Keratinocyte (primary cell): ENCODE measurements at places on chromosomes 11 and 22. TPM values are rescaled to one million over a fixed set of nuclear protein-coding genes. Genes with fewer than 3 reads are reported as not detected.

GRCh38 chr22:44003405-44004103 lies 20.5 kb upstream of the PARVB start:
- H3K4me1 ChIP-seq = no peaks in the 10 kb centered on the region
- no peaks in the 10 kb centered on the region for H3K27me3 ChIP-seq
- H3K4me3 ChIP-seq = no peak overlapping the region
- no peak for DNase-seq
- H3K36me3 ChIP-seq = peaks cover 2% of the 10 kb centered on the region

GRCh38 chr22:36506637-36507517 lies at the start of gene FOXRED2:
Gene FOXRED2, minus strand, starts transcription at chr22:36507040. Its CDS starts 618 bp downstream, at chr22:36506422.
- no peaks in the 10 kb centered on the region for H3K4me1 ChIP-seq
- H3K27ac ChIP-seq = peak within 1 kb of the TSS; percentile 30
- peak within 1 kb of the TSS; percentile 60 for H3K4me3 ChIP-seq

- no peak overlapping the region for H3K4me3 ChIP-seq
- no peaks in the 10 kb centered on the region for H3K36me3 ChIP-seq
- DNase-seq = no peak
- no peaks in the 10 kb centered on the region for H3K4me1 ChIP-seq
- no peak overlapping the region for H3K27ac ChIP-seq
Observed at GRCh38 chr11:44270403-44271273, 39.3 kb downstream of the ALX4 start.

DNA sequence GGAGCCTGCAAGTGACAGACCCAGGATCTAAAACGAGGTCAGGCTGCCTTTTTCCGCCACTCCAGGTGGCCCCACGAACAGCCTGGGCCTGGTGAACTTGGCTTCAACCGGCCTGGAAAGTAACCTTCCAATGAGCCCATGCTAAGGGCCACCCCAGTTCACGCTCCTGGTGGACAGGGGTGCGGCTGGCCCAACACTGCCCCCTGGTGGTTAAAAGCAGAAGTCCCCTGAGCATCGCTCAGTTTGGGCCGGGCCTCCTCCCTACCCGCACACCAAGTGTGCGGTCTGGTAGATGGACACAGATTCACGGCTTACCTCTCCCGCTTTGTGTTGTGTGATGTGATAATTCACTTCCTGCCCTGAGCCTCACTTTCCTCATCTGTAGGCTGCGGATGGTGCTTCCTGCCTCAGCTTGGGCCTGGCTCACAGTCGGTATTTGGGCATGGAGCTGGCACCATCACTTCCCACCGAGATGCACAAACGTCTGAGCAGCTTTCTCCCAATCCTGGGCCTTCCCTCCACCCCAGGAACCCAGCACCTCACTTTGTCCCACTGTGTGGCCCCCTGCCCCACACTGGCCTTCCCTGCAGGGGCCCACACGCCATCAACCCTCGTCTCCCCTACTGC lies 13.7 kb upstream of the SEC14L3 start:
- H3K36me3 ChIP-seq = no peaks in the 10 kb centered on the region
- H3K27ac ChIP-seq = no peak overlapping the region
- H3K4me1 ChIP-seq = no peaks in the 10 kb centered on the region
- peak; percentile 11 for DNase-seq

DNA sequence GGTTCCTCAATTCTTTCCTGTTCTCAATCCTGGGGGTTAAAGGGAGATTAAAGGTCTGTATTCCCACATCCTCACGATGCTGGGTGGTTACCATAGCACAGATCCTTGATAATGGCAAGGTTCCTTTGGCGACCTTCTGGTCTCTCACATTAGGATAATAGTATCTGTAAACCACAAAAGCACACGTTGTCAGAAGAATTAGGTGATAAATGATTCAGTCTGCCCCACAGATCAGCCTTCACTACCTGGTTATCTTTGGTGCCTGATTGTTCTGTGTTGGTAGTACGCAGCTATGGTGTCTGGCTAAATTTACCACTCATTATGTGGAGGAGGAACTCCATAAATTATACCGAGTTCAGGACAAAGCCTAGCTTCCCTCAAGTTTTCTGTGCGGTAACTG lies 78.4 kb downstream of the C2CD3 start:
- peaks cover 10% of the 10 kb centered on the region for H3K36me3 ChIP-seq
- no peak overlapping the region for H3K27ac ChIP-seq
- no peaks in the 10 kb centered on the region for H3K27me3 ChIP-seq

- H3K27me3 ChIP-seq = peaks cover 4% of the 10 kb centered on the region
- H3K36me3 ChIP-seq = no peaks in the 10 kb centered on the region
- H3K27ac ChIP-seq = no peak overlapping the region
Observed at GRCh38 chr22:43881091-43882061, 10.4 kb downstream of the PNPLA5 start.

DNA sequence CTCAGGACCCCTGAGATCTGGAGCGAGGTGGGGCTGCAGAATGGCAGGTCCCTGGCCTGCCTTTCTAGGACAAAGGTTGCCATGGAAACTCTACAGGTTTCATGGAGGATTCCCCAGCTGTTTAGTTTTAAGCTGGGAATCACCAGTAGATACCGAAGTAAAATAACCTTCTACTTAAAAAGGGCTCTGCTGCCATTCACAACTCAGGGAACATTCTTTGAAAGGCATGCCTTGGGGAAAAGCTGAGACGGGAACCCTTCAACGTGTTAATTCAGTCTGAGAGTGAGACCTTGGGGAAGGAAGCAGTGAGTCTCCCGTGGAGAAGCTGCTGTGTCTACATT lies 493.3 kb downstream of the BRD1 start:
- no peaks in the 10 kb centered on the region for H3K27me3 ChIP-seq
- no peaks in the 10 kb centered on the region for H3K4me1 ChIP-seq
- no peaks in the 10 kb centered on the region for H3K36me3 ChIP-seq
- no peak for DNase-seq
- no peak overlapping the region for H3K4me3 ChIP-seq

GRCh38 chr22:45620706-45621105 lies 50.9 kb upstream of the ATXN10 start:
- no peak for DNase-seq
- H3K4me1 ChIP-seq = peaks cover 18% of the 10 kb centered on the region
- no peaks in the 10 kb centered on the region for H3K36me3 ChIP-seq

- no peaks in the 10 kb centered on the region for H3K4me1 ChIP-seq
- H3K27ac ChIP-seq = no peak overlapping the region
- no peak for DNase-seq
- no peaks in the 10 kb centered on the region for H3K36me3 ChIP-seq
- H3K4me3 ChIP-seq = no peak overlapping the region
Observed at GRCh38 chr11:85495918-85496317, 131.2 kb downstream of the DLG2 start.

GRCh38 chr11:104573441-104573990 lies 324.7 kb downstream of the CASP12 start:
- no peaks in the 10 kb centered on the region for H3K27me3 ChIP-seq
- H3K27ac ChIP-seq = no peak overlapping the region
- peak; percentile 15 for DNase-seq
- H3K4me1 ChIP-seq = peaks cover 5% of the 10 kb centered on the region
- H3K4me3 ChIP-seq = no peak overlapping the region
- H3K36me3 ChIP-seq = no peaks in the 10 kb centered on the region

DNA sequence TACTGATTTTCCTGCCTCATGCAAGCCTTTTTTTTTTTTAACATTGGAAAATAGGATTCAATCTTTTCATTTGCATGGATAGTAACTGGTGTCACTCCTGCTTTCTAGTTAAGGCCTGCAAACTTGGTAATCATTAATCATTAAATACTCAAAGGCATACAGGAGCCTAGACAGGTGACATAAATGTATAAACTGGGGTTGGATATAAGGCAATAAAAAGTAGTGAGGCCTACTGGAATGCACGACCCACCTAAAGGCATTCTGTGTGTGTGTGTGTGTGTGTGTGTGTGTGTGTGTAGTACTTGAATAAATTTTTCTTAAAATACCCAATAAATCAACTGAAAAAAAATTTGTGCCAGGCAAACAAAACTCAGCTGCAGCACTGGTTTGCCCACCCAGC lies 7.9 kb downstream of the TOMM22 start:
- no peaks in the 10 kb centered on the region for H3K4me1 ChIP-seq
- no peaks in the 10 kb centered on the region for H3K27me3 ChIP-seq
- no peak overlapping the region for H3K4me3 ChIP-seq
- no peak overlapping the region for H3K27ac ChIP-seq
- no peak for DNase-seq

DNA sequence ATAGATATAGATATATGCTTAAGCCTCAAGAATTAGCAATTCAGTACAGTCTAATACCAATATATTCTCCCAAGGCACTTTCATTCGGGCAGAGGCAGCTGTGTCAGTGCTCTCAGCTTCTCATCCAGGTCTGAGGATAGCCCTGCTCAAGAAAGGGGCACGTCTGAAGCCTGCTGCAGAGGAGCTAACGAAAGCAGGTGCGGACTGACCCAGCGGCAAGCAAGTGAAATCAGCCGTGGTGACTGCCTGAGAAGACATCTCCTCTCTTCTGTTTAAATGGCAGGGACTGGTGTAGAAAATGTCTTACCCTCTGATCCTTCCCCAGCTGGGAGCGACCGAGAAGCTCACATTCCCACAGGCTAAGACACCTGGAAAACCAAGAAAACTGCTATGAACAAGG lies 468.6 kb downstream of the BRD1 start:
- H3K27me3 ChIP-seq = no peaks in the 10 kb centered on the region
- no peak overlapping the region for H3K4me3 ChIP-seq
- no peaks in the 10 kb centered on the region for H3K36me3 ChIP-seq

DNA sequence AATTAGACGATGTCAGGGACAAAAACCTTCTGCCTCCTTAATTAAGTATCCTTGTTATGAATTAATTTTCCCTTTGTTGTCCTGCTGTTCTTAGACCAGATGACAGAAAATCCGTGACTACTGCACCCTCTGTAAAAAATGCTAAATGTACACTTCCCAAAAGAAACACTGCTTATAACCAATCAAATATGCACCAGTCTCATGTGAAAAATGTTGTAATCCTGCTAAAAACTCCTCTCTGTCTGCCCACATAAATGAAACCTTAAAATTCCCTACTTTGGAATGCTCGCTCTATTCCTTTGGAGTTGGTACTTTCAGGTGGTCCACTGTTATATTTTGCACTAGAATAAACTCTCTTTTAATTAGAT lies 366.8 kb upstream of the CCDC179 start:
- no peak overlapping the region for H3K4me3 ChIP-seq
- no peaks in the 10 kb centered on the region for H3K36me3 ChIP-seq
- H3K4me1 ChIP-seq = no peaks in the 10 kb centered on the region
- no peaks in the 10 kb centered on the region for H3K27me3 ChIP-seq
- DNase-seq = no peak

- no peak overlapping the region for H3K27ac ChIP-seq
- H3K36me3 ChIP-seq = no peaks in the 10 kb centered on the region
- peaks cover 6% of the 10 kb centered on the region for H3K4me1 ChIP-seq
- H3K4me3 ChIP-seq = no peak overlapping the region
Observed at GRCh38 chr11:61131186-61131585, 28.9 kb downstream of the CD5 start.

- no peak overlapping the region for H3K27ac ChIP-seq
- H3K4me1 ChIP-seq = no peaks in the 10 kb centered on the region
- peaks cover 3% of the 10 kb centered on the region for H3K36me3 ChIP-seq
- H3K27me3 ChIP-seq = no peaks in the 10 kb centered on the region
- H3K4me3 ChIP-seq = no peak overlapping the region
Observed at GRCh38 chr11:78062671-78063070, 990 bp upstream of the THRSP start.

GRCh38 chr22:19398206-19398605 lies 33.3 kb downstream of the HIRA start:
- peaks cover 38% of the 10 kb centered on the region for H3K36me3 ChIP-seq
- no peak for DNase-seq
- no peak overlapping the region for H3K27ac ChIP-seq
- no peaks in the 10 kb centered on the region for H3K4me1 ChIP-seq

DNA sequence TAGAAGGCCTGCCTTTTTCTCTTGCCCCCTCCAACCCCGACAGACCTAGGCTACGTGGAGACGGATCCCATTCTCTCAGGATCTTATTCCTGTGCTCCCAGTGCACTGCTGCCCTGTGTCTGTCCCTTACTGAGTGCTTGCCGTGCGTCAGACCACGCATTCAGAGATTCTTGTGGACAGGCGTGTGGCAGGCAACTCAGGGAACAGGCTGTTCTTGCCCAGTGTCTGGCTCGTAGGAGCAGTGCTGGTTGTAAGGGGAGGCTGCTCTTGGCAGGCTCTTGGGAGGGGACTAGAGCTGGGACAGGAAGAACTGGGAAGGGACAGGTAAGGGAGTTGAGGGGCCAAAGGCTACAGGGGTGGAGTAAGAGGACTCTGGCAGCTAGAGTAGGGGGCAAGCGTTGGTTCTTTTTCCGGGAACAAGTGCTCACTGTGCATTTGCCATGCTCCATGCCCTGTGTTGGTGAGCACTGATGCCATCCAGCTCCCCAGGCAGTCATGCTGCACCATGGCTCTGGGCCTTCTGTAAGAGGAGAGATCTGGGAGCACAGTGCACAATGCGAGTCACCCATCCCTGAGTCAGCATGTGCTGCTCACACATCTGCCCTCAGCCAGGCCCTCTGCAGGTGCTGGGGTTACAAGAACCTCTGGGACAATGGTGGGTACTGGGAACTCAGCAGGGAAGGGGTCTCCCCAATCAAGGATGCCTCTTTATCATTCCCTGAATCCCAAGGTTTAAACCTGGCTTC lies 119.1 kb downstream of the TBC1D22A start:
- H3K27ac ChIP-seq = no peak overlapping the region
- no peak for DNase-seq
- H3K4me1 ChIP-seq = peaks cover 4% of the 10 kb centered on the region

DNA sequence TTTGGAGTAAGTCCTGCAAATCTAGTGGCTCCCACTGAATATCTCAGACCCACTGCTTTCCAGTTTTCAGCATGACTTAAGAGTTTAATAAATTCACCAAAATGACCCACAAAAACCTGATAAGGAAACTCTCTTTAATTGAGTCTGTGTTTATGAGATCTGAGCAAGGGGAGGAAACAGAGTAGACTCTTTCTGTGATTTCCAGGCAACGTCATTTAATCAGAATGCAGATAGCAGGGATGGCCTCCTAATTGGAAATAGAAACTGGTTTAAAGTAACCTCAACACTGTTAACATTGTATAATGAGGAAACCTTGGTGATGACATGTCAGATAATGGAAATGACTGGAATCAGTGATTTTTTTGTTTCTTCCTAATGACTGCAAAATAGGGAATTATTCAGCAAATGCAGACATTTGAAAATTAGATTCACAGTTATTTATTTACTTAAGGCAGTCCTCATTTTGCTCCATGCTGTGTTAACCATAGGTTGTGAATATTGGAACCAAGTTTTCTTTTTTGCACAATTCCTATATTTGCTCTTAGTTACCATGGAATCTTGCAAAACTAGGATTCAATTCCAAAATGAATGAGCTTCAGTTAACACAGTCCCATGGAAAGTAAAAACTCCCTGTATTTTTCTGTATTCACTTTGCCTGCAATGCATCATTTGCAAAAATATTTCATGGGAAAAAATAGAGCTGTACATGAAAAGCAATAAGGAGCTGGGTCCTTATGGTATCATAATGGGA lies 1324.5 kb downstream of the LRRC4C start:
- no peak for DNase-seq
- no peak overlapping the region for H3K4me3 ChIP-seq
- H3K27me3 ChIP-seq = no peaks in the 10 kb centered on the region
- no peaks in the 10 kb centered on the region for H3K36me3 ChIP-seq

The VPS37C gene
- 5.7 to 9.5 TPM (median 8.0 TPM) in 3 replicates for polyA plus RNA-seq

The RRM1 gene
- polyA plus RNA-seq = 30.6 to 65.6 TPM (median 60.2 TPM) in 3 replicates

The CDCA5 gene
- polyA plus RNA-seq = 1.9 to 10.4 TPM (median 8.0 TPM) in 3 replicates

The GTSE1 gene
- polyA plus RNA-seq = 0.61 to 6.3 TPM (median 4.7 TPM) in 3 replicates

The HINFP gene
- polyA plus RNA-seq = 15.6 to 21.9 TPM (median 18.5 TPM) in 3 replicates

The C11orf21 gene
- not detected in 3 replicates for polyA plus RNA-seq

The NXPE1 gene
- not detected in 3 replicates for polyA plus RNA-seq

The TMEM191C gene
- polyA plus RNA-seq = 0.27 to 0.68 TPM (median 0.31 TPM) in 3 replicates

The SAA4 gene
- polyA plus RNA-seq = 0.17 TPM in 1 of 3 replicates, not detected in the others

The SORL1 gene
- polyA plus RNA-seq = 38.9 to 81.8 TPM (median 46.1 TPM) in 3 replicates
